ENCODE measurements at places on chromosomes 7 and 10.

DNA sequence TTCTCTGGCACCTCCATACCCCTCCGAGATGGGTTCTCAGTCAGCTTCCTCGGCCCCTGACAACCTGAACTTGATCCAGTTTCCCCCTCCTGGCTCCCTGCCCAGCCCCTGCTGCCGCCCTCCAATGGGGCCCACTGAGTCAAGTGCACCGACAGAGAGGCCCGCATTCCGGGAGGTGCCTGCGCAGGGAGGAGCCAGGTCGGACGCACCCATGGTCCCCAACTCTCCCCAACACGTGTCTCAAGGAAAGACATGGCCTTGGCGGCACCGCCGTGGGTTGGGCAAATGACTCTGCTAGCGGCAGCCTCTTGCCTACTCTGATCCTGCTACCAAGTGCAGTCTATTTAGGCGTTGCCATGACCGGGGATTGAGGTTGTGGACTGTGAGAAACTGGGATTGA, 275.3 kb downstream of the SNX13 start:
- no peak for DNase-seq

- DNase-seq = no peak
Measured at GRCh38 chr10:48731141-48731540, 46.5 kb downstream of the WDFY4 start.

DNA sequence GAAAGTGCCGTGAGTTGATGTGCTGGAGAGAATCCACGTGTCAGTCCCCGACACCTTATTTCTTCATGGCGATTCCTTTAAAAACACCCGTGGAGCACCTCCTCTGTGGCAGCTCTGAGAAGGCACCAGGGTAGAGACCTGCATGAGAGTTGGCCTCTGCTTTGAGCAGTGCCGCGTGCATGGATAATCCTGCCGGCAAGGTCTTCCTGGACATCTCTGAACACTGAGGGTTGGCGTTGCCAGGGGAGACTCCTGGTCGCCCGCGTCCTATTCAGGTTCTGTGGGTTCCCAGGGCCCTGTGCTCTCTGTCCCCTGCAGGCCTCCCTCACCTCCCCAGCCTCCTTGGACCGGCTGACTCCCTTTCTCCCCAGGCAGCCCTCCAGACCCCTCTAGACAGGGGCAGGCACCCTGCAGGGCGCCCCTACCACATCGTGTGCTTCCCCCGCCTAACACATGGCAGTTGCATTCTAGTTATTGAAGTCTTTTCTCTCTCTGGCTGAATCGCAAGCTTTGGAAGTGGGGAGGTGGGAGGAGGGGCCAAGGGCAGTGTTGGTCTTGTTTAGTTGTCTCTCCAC, 95.6 kb downstream of the MKI67 start:
- DNase-seq = no peak

DNA sequence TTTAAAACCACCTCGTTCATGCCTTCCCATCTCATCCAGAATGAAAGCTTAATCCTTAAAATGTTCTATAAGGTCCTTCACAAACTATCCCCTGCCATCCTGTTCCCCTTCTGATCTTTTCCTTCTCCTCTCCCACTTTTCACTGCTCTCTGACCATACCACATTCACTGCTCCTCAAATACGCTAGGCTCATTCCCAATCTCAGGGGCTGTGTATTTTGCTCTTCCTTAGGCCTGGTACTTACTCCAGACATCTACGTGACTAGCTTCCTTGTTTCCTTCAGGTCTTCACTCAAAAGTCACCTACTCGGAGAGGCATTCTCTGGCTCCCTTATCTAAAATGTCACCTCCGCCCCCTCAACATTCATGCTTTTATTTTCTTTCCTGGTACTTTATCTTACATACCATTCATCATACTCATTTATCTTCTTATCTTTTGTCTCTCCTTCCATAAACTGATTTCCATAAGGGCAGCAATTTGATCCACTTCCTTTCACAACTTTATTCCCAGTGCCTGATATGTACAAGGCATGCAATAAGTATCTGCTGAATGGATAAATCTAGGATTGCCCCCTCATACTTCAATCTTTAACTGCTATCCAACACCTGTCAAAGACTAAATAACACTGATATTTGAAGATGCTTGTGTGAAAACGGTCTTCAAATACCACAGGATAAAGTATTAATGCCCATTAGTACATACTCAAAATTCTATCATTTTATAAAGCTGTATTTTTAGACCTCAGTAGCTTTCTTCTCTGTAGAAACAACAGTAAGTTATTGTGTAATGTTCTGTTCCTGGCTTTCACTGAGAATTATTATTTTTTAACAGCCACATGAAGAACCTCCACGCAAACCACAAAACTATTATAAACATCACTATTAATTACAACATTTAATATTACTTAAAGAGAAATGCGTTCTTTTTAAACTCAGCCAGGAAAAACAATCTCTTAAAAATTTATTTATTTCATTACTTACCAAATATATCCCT, 27.0 kb downstream of the JMJD1C start:
- no peak for DNase-seq

DNA sequence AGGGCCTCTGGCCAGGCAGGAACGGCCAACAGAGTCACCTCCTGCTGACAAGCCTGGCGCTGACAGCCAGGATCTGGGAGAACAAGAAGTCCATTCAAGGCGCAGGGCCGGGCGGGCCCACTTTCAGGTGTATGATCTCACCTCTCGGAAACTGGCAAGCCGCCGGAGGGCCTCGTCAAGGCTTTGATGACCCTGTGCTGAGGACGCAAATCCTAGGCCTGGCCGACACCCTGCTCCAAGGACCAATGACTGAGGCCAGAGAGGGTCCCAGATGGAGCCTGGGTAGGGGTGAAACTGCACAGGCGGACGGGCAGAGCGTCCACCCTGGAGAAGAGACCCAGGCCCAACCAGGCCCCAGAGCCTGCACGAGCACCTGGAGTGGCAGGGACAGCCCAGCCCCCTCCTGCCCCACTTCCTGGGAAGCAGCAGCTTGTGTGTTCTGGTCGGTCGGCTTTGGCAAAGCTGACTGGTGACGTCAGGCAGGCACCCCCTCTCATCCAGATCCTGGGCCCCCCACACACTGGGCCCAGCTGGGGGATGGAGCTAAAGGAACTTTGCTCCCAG, 30.6 kb downstream of the MYL10 start:
- DNase-seq = no peak

DNA sequence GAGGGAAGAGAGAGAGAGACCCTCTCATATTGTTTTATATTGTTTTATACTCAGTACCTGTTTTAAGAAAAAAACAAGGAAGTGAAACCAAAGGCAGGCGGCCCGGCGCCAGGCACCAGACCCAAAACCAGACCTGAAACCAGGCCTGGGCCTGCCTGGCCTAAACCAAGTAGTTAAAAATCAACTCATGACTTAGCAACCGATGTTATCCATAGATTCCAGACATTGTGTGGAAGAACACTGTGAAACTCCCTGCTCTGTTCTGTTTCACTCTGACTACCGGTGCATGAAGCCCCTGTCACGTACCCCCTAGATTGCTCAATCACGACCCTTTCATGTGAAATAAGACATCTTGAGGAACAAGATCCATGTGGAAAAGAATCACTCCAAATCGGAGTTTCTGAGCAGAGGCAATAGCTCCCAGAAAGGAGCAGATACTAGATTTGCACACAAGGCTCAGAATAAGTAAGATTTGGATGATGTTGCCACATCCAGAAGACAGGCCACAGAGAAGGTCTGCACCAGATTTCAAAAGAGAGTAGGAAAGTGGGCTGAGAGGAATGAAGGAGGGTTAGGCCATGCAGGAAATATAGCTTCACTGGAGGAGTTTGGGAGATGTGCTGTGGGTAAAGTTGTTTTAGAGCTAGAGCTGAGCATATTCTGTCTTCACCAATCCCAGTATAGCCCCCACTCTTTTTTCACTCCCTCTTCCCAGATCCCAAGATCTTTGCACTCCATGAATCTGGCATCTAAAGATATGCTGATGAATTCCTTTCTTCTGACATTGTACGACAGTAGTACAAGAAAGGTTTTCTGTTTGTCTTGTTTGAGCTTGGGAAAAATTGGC, 8.8 kb upstream of the ZNF248 start:
- no peak for DNase-seq

- no peak for DNase-seq
Measured at GRCh38 chr7:83806538-83806937, 157.6 kb upstream of the SEMA3E start.

DNA sequence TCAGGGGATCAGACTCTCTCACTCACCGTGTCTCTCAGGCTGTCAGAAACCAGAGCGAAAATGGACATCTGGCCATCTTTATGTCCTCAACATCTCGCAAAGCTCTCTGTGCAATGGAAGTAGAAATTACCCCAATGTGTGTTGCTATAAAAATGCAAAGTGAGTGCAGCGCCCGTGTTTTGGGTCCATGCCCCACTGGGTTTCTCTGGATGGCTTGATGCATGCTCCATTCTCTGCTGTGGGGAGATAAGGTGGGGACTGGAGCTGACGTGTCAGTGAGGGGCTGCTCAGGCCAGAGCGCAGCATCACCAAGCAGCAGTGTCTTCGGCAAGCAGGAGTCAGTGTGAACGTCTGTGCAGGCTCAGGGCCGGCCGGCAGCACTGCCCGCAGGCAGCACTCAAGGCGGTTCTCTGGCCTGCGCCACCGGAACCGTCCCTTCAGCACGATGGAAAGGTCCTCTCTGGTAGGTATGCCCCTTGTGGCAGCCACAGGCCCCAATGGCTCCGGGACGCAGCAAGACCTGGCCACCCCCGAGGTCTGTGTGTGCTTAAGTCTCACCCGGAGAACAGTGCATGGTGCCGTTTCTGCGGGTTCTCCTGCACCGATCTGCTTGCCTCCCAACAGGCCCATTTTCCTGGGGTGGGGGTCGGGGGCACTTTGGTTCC, 30.2 kb downstream of the WDR86 start:
- DNase-seq = no peak

- DNase-seq = no peak
Measured at GRCh38 chr7:26356929-26357798, 65.5 kb downstream of the SNX10 start.

- no peak for DNase-seq
Measured at GRCh38 chr7:23618241-23618640, 21.1 kb downstream of the CCDC126 start.

DNA sequence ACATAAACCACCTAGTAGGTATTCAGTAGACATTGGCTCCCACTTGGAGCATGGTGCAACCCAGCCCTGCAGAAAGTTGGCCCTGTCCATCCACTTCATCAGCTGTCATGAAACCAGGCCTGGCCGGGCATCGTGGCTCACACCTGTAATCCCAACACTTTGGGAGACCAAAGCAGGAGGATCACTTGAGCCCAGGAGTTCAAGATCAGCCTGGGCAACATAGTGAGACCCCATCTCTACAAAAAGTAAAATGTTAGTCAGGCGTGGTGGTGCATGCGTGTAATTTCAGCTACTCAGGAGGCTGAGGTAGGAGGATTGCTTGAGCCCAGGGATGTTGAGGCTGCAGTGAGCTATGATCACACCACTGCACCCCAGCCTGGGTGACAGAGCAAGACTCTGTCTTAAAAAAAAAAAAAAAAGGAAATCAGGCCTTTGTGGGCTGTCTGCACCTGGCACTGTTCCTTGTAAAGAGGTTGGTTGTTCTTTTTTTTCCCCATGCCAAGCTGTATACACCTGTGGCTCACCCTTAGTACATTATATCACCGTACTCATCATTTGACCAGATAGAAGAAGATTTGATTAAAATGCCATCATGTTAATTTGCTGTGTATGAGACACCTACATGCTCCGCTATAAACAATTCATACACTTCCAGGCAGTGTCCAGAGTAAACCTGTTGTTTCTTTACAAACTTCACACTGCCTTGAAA, 45.4 kb upstream of the GRID1 start:
- DNase-seq = no peak

DNA sequence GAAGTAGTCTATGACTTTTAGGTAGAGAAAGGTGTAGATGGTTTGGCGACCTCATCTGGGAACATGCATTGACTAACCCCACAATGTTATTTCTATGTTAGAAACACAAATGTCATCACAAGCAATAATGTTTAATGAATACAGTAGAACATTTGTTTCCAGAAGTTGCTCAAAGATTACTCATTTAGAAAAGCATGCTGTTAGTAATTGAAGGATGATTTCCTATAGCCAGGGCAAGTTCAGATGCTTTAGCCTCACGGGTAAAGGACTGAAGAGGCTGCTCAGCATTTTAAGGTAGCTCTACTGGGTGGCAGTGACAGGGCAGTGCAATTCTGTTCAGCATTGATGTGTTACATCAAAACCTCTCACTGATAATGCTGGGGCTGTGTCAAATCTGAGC, 199.3 kb upstream of the FZD1 start:
- DNase-seq = no peak

- DNase-seq = no peak
Measured at GRCh38 chr10:5844345-5845055, 31.3 kb upstream of the GDI2 start.

DNA sequence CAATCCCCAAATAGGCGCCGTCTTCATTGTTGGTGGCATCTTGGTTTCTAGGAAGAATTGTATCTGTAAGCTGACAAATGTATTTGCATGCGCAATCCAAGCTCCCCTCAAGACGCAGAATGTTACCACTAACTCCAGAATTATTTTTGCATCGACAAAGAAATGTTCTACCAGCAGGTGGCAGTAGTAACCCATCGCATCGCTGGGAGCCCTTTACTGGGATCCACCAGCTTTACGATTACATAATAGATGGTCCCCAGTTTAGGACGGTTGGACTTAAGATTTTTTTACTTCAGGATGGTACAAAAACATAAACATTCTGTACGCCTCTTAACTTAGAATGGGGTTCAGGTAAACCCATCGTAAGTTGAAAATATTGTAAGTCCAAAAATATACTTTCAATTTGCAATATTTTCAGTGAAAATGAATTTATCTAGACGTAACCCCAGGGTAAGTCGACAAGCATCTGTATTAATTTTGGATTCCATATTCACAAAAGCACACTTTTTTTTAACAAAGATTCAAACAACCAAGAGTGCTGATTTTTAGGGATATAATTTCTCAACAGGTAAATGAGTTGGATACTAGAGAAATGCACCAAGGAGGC, 114.0 kb upstream of the COBL start:
- DNase-seq = peak; percentile 66

- DNase-seq = no peak
Measured at GRCh38 chr7:135717693-135718092, 10.3 kb downstream of the SLC13A4 start.

GRCh38 chr7:135634191-135634878, 28.0 kb upstream of the STMP1 start:
- no peak for DNase-seq

GRCh38 chr10:107971411-107971810, 806.9 kb upstream of the SORCS1 start:
- no peak for DNase-seq

- DNase-seq = no peak
Measured at GRCh38 chr7:27171637-27172314, 2.3 kb downstream of the HOXA10 start.

DNA sequence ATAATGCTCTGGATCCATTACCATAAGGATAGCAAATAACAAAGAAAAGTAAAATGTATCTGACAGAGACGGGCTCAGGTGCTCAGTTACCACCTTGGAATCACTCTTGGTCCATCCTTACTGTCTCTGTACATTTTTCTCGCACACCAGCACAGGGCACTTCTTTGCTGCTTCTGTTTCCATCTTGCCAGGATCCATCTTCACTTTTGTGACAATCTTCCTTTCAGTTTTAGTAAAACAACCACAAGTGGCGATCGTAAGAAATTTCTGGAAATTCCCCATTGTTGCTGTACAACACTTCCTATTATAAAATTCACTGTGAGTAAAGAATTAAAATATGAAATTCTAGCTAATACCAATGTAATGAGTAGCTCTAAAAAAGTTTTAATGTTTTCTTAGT, 695.5 kb downstream of the GRM8 start:
- DNase-seq = no peak

GRCh38 chr10:79246606-79247275, 100.5 kb upstream of the PPIF start:
- no peak for DNase-seq

GRCh38 chr10:109821672-109822071, 101.6 kb downstream of the XPNPEP1 start:
- DNase-seq = no peak

Measured in NCI-H1092 treated with DMSO at 0.1 percent for 48 hours (cell line).